ENCODE measurements at places on chromosomes 1 and 21.

GRCh38 chr21:39007532-39007931 lies 175.7 kb downstream of the PSMG1 start:
- no peak for DNase-seq

GRCh38 chr21:43020771-43021170 lies 46.4 kb downstream of the PKNOX1 start:
- no peak for DNase-seq

GRCh38 chr1:15157524-15158399 lies 4.2 kb downstream of the TMEM51 start:
- DNase-seq, result no peak

- no peak for DNase-seq
Observed at GRCh38 chr1:18385239-18385790, 95.4 kb upstream of the KLHDC7A start.

DNA sequence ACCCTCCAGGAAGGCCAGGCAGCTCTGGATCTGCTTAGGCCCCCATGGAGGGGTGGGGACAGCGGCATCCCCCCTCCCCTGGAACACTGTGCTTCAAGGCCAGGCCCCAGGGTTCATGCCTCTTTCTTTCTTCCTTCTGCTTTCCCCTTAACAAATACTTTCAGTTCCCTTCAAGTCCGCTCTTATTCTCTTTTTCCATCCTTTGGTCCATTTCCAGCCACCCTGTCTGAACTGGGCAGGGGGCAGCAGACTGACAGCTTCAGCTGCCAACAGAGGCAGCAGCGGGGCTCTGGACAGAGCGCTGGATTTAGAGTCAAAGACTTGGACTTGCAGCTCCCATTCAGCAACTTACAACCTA lies 1.1 kb upstream of the CD244 start:
- no peak for DNase-seq

DNA sequence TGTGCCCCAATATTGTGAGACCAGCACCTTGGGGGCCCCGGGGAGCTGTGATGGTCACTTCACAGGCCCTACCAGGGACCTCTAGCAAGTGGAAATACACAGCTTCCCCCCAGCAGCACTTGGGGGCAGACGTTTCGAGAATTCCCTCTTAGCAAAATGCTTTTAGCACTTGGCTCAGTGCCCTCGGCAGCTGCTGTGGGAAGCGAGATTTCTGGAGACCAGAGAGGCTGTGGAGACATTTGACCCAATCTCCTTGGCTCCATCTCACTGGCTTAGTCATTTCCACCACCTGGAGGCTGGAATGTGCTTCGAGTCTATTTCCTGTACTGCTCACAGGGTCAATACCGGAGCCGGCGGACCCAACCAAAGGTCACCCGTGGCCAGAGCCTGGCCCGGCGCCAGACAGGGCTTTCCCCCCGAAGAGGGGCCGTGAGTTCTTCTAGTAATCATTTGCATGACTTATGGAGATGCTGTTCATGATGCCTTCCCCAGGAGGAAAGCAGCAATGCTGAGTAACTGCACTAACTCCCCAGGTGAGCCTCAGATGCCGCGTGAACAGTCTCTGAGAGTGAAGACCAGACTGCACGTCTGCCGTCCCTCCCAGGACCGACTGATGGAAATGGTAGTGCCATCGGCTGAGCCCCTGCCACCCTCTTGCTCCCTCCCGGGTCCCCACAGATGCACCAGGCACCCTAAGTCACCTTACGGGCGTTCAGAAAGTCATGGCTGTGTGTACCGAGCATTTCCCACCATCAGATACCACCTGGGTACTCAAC lies 4.4 kb upstream of the C2CD2 start:
- peak; percentile 89 for DNase-seq

GRCh38 chr1:150144606-150145005 lies 5.1 kb upstream of the PLEKHO1 start:
- no peak for DNase-seq

GRCh38 chr1:37233606-37234005 lies 199.3 kb upstream of the GRIK3 start:
- DNase-seq, result no peak

DNA sequence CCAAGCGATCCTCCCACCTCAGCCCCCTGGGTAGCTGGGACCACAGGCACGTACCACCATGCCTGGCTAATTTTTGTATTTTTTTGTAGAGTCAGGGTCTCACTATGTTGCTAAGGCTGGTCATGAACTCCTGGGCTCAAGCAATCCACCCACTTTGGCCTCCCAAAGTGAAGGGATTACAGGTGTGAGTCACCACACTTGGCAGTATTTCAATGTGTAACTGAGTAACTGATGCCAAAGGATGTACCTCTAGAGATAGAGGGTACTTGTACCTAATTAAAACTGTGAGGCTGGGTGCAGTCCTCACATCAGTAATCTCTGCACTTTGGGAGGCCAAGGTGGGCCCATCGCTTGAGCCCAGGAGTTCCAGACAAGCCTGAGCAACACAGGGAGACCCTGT lies 258.7 kb upstream of the DMRTA2 start:
- no peak for DNase-seq

DNA sequence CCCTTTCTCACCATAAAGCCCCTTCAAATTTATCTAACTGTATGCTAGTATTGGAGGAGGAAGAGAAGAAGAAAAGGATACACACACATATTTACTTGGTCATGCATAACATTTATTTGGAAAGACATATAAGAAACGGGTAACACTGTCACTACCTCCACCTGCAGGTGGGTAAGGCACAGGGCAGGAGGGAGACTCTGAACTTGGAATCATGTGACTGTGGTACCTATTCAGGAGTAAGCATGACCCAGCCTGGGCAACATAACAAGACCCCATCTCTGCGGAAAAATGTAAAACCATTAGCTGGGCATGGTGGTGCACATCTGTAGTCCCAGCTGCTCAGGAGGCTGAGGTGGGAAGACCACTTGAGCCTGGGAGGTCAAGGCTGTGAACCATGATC lies 1.4 kb upstream of the PADI6 start:
- DNase-seq, result no peak

- peak; percentile 78 for DNase-seq
Observed at GRCh38 chr1:234962340-234962989, 166.2 kb downstream of the TOMM20 start.

DNA sequence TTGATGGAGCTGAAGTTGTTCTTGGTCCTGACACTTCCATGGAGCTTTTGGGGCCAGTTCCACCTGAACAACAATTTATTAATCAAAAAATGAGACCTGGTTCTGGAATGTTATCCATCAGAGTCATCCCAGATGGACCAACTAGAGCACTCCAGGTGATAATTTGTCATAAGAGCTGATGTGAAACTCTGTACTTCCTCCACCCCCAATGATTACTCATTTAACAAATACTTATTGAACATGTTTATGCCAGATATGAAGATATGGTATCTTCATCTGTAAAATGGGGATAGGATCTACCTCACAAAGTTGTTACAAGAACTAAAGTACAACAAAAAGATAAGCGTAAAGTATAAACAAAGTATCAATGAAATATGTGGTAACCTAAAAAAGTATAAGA lies 153.2 kb downstream of the VPS13D start:
- no peak for DNase-seq

GRCh38 chr1:48596046-48596445 lies 124.0 kb upstream of the SPATA6 start:
- no peak for DNase-seq

DNA sequence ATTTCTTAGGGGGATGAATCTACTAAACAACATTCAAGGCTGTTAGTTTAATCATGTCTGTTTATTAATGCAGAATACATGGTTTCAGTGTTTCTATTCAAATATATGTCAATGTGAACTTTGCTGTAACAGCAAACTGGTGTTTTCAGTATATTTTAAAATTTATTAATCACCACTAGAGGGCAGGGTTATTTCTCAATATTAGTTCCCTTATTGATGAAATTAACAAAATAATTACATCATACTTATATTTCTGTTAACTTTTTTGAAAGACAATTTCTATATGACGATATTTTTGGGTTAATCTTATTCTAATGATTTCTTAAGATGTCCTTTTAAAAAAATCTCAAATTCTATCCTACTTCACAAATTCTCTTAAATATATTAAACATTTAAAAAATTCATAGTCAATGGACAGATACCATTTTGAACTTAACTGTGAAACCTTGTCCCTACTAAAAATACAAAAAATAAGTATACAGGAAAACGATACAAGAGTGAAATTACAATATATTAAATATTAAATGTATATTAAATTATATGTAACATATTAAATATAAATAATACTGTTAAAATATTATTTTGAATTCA lies 1034.1 kb upstream of the PRMT6 start:
- no peak for DNase-seq

GRCh38 chr1:86190873-86191272 lies 34.3 kb upstream of the COL24A1 start:
- no peak for DNase-seq

DNA sequence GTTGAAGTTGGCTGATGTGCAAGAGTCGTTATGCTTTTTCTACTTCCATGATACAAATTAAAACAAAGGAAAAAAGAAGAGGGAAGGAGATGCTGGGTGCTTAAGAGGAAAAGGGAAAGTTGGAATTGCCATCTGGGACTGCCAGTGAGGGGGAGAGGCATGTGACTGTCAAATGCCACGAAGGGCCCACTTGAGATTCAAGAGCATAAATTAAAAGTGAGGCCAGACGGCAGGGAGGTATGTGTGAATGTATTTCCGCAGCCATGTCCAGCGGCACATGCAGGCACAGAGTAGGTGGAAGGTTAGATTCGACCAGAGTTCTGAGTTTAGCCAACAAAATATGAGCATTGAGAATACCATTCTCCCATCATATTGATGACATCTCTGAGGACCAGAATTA lies 32.0 kb downstream of the NFASC start:
- no peak for DNase-seq

DNA sequence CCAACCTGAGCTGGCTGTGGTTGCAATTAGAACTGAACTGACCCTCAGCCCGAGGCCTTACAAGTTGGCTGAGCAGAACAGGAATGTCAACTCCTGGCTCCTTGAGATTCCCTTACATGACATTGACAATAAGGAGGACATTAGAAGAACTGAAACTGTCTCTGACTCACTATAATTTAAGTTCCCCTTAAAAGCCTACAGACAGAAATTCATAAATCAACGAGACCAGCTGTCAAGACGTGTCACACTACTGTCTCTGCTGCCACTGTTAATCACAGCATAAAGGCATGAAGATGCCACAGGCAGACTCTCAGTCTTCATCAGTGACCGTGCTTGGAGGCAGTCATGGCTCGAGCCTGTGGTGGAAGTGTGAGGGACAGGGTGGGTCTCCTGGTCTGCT lies 168.8 kb downstream of the GABPA start:
- no peak for DNase-seq

DNA sequence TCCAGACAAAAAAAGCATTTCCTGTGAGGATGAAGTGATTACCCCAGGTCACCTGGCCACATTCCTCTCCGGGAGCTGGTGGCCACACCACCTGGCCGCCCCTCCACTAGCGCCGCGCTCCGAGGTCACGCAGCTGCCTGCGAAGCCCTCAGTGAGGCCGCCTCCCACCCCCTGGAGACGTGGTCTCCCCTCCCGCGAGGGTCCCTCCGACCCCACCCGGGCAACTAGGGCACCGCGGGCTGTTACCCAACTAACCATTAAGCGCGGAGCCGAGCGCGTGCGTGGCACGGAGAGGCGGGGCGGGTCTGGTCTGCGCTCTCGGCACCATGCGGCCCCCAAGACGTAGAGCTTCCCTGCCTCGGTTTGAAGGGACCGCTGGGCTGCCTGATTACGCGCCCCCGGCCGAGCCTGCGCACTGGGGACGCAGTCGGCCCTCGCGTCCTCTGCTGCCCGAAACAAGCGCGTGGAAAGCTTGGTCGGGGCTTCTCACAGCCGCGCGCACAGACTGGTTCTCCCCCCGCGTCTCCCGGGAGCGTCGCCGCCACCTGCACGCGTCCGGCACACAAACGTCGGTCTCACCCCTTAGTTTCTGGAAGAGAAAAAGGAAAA lies 106.5 kb downstream of the SLC16A1 start:
- DNase-seq, result no peak

- DNase-seq, result peak; percentile 59
Observed at GRCh38 chr1:201710632-201711597, 118.0 kb upstream of the IPO9 start.

DNA sequence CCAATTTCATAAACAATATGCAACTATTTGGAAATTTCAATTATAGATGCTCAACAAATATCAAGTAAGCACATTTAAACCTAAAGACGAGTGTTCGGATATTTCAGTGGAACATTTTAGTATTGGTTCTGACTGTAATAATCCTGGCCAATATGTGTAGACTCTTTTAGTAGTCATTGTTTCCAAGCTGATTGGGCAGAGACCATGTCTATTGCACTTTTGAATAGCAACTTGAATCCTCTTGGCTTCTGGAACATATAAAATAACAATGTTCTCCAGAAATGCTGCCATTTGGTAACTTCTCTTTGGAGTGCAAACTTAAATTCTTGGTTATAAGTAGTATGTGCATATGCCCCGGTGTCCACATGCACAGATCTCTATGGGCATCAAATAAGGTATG lies 205.5 kb upstream of the C1orf105 start:
- no peak for DNase-seq

DNA sequence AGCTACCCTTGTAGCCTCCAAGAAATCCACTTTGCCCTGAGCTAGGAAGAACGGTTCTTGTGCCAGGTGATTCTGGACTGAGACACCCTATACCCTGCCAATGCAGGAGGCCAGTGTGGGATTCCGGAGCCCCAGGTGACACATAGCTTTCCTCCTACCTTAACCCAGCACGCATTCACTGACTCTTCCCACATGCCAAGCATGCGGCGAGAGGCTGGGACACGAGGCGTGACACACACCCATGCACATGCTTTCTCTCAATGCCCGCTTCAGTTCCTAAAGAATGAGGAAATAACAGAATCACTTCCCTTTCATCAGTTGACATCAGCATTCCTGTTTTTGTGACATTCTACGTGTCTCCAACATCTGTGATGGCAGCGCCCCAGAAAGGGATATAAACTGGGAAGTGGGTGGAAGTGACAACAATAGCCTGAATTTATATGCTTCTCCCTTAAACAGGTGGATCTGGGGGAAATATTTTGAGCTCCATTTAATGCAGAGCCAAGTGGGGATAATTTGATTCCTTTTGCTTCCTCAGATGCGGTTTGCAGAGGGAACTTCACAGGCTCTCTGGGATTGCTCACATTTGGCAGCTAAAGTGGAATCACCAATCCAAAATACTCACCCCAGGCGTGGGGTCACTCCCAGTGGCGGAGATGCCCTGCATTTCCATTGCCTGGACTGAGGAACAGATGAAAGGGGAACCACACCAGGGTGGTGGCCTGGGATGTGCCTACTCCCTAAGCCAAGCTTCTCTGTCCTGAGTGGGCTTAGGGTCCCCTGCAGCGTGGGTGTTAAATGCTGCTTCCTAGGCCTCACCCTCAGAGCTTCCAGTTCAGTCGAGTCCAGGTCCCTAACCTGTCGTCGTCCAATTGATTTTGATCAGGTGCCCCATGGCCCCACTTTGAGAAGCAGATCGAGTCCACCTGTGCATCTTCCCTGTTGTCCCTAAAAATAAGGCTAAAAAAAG lies 445.1 kb downstream of the SIPA1L2 start:
- DNase-seq, result no peak
